ENCODE measurements at places on chromosomes 2 and 18. TPM values are rescaled to one million over a fixed set of nuclear protein-coding genes. Genes with fewer than 3 reads are reported as not detected.

DNA sequence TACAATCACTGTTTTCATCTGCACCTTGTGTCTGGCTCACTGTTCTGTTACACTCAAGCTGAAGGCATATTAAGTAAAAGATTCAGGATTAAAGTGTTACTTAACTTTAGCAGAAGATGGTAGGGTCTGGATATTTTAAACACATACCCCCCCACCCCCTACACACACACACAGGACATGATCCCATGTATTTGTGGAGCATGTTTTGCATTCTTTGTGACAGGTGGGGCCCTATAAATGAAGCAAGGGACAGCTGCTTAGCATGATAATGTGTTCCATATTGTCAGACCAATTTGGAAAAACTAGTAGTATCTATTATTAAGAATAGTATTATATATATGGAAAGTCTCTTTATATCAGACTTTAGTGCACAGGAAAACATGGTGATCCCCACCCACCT, 335.2 kb upstream of the TNP1 start:
- DNase-seq = no peak

ZNG1B gene
- 47.0 TPM for total RNA-seq

C2orf72 gene
- under 0.01 TPM for total RNA-seq

NYAP2 gene
- not detected for total RNA-seq

ALPP gene
- not detected for total RNA-seq

DNA sequence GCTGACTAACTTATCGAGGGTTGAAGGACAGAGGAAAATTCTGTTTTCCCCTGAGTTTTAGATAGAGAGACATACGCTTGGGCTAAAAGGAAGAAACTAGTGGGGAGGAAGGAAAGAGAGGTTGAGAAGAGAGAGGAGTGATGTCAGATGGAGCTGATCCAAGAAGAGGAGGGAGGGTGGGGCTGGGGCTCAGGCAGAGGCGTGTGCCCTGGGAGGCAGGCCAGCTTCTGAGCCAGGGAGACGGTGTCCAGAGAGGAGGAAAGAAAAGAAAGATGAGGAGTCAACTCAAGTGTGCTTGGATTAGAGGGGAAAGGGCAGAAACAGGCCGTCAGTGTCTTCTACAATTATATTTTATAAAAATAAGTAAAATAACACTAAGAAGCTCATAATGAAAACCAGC, 56.2 kb downstream of the EMILIN2 start:
- DNase-seq = peak; percentile 51

DNA sequence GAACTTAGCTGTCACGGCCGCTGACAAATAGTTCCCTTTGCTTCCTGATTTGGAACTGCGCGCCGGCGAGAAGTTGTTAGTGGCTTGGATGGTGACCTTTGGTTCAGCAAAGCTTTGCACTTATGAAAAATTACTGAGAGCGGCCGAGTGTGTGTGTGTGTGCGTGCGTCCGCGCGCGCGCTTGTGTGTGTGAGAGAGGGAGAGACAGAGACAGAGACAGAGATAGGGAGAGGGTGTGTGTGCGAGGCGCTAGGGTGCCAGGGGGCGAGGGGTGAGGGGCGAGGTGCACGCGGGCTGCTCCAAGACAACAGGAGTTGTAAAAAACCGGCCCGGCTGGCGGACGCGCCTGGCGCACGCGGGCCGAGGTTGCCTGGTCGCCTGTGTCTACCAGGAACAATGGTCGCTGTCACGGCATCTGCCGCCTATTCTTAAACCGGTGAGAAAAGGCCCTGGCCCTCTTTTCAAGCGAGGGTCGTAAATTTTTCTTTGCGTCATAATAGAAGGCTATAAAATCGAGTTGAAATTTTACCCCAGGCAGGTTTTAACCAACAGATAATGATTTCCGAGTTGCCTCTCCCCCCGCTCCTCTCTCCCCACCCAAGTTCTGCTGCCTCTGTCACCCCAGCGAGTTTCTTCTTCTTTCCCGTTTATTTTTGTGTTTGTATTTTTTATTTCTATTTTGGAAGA, 535 bp downstream of the HOXD3 start:
- DNase-seq = no peak

DNA sequence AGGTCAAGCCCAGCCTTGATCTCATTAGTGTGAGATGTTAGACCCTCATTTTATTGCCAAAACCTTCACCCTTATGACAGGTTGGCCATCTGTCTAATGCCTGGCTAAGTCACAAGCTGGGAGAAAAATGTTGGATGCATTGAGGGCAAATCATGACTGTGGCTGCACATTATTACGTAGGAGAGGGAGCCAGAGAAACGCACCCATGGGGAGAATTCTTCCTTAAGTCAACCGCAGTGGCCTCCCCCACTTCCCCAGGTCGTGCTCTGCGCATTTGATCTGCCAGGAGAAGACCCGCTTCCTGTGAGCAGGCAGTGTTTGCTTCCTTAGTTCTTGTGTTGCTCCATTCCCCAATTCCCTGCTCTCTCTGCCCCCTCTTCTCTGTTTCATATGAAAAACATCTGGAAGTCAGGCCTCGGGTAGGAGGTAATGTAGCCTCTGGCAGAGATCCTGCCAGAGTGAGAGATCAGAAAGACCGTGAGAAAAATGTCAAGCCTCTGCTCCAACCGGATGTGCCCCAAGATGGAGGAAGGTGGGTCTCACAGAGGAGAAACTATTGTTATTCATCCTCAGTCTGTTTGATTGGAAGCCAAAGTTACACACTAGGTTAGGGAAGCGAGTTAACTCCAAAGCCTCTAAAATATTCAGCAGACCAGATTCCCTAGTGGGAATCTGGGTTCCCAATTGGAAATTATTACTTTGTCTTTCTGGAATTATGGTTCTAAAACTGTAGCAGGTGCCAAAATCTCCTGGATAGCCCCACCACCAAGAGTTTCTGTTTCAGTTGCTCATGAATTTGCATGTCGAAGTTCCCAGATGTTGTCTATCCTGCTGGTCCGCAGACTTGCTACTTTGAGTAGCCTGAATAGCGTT, 144.3 kb upstream of the PELI1 start:
- DNase-seq = no peak

C1QL2 gene
- total RNA-seq = not detected

RND3 gene
- 217 TPM for total RNA-seq

CTLA4 gene
- not detected for total RNA-seq

IL36G gene
- not detected for total RNA-seq

DNA sequence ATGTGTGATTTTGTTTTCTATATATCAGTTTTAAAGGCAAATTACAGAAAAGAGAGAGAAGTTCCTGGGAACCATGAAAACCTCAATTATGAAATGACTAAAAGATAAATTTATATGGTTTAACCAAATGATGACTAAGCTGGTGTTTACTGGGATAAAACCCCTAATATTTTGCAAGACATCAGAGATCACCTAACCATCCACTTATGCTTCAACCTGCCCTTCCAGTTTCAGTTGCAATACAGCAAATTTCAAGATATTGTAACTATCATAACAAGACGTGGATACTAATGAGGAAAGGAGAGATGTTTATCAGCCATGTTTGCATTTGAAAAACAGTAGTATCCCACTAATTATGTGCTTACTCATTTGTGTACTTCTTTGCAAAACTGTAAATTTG, 108.2 kb downstream of the GAREM1 start:
- DNase-seq = peak; percentile 77

DNA sequence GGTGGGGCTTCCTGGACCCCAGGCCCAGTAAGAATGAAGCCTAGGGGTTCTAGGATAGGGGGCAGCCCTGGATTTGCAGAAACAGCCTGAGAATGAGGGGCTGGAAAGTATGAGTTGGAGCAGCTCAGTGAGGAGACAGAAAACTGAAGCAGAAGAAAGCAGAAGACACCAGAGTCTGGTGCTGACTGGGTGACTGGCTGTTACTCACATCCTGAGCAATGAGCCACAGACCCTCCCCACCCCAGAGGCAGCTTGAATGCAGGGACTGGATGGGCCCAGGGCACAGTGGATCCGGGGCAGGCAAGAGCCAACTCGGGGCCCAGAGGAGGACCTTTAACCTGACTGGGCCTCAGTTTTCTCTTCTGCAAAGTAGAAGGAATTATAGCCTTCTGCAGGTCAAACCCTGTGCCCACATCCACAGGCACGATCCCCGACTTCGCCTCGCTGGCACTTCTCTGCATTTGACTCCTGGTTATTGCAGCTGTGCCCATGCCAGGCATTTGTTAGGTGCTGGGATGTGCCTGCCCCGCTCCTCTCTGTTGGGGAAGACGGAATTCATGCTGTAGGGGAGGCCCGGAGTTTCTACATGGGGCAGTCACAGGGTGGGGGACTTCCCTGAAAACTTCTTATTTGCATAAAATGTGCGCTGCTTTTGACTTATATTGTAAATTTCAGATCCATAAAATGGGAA, 8.5 kb downstream of the STEAP3 start:
- DNase-seq = peak; percentile 72

PSMD1 gene
- total RNA-seq = 69.5 TPM

KCTD1 gene
- 16.6 TPM for total RNA-seq

REG3G gene
- total RNA-seq = not detected

SLC4A3 gene
- 3.6 TPM for total RNA-seq

DNA sequence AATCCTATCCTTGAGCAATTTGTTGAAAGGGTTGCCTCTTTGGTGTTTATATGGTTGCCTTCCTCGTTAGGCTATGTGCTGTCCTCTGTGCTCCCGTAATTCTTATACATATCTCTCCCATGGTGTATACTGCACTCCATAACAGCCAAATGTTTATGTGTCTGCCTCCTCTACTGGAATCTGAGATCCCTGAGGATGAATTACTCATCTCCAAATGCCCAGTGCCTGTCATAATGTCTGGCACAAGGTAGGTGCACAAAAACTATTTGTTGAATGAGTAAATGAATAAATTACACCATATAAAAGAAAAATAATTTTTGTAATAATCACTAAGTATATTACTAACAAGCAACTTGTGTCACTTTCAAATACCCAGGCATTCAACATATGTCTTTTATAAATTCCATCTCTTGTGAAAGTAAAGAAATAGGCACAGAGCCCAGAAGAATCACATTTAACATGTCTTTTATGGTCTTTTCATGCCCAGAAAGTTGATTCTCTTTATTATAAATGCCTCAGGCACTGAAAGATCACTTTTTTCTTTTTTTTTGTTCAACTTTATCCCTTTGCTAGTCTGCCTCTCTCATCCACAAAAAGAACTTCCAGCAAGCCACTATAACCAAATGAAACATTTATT, 164.9 kb downstream of the CCDC148 start:
- DNase-seq = peak; percentile 56

SOCS6 gene
- total RNA-seq = 51.6 TPM

DNA sequence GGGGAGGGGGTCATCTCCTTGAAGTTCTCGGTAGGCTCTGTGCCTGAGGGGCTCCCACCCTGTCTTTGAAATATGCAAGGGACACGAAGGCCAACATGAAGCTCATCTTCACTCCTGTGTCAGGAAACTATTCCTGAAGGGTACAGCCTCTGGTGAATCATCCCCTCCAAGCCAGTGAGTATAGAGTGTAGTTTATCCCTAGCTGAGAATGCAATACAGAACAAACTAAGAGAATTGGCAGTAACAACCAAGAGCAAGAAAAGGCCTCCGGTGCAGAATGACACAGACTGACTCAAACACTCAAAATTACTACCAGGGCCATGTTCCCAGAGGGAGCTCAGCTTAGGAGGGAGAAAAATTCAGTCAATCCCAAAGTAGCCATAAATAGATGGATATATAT, 413.3 kb downstream of the BCL11A start:
- peak; percentile 87 for DNase-seq

GNLY gene
- total RNA-seq = not detected

DCC gene
- total RNA-seq = not detected

DNA sequence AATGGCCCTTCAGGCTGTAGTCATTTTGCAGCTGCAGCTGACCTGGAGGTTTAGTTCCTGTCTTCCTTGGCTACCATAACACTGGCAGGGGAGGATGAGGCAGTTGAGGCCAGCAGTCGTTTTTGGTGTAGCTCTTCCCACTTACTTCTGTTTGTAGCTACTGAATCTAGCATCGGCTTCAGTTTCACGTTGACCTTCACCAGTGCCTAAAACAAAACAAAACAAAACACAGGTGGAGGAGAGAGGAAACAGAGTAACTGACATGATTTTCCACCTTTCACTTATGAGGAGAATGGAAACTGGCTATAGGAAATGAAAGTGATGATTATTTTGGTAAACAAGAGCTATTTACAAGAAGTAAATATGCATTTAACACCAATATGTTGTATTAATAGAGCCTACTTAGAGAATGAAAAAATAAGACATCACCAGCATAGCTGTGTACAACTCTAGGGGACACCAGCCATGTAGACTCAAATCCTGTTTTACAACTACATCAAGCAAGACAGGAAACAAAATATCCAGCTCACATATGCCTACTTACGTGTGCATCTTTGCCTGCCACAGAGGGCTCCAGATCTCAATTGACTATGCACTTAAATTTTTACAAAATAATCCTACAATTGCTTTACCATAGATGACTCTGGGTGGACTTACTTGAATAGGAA, 236.9 kb downstream of the AGPS start:
- no peak for DNase-seq

GRCh38 chr2:135728064-135728743, 13.5 kb upstream of the UBXN4 start:
- no peak for DNase-seq

DNA sequence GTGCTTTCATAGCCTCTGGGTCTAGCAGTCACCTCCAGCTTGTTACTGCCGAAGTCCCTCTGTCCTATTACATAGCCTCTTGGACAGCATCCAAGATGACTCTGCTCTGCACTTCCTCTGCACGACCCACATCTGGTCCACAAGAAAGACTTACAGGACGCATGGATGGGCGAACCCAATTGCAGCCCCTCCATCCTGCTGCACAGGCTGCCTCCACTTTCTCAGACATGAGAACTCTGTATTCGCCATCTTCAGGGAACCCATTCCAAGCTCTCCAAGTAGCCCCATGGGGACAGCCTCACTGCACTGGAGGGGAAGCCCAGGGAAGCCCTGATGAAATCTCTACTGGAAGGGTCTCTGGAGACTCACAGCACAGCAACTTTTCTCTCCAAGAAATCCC, 172.1 kb downstream of the GFPT1 start:
- peak; percentile 42 for DNase-seq

RAB6C gene
- total RNA-seq = not detected

DSEL gene
- 3.3 TPM for total RNA-seq

DNA sequence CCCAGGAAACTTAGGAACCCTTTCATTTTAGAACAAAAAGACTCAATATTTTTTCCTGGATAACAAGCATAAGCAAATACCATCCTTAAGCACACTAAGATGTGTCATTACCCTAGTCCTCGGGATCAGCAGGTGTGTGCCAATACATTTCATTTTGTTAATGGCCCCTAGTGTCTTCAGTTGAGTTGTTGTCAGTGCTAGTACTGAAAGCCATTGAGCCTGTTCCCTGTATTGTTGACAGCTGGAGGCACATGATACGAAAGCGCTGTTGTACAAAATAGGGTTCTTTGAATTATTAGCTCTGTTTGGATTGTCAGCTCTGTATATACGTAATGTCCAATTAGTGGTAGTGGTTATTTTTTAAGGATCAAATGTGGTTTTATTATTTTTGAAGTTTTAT, 29.5 kb downstream of the VAPA start:
- no peak for DNase-seq

ANKRD29 gene
- total RNA-seq = 15.0 TPM

All from bronchial epithelial cell (primary cell).